ENCODE measurements at places on chromosomes 5 and 9.

GRCh38 chr9:136107953-136108647, 10.6 kb downstream of the TMEM250 start:
- peak; percentile 81 for DNase-seq

GRCh38 chr5:132688536-132689339, 14.9 kb downstream of the IL4 start:
- DNase-seq: no peak

- DNase-seq: no peak
Observed at GRCh38 chr9:76004526-76004925, 114.1 kb downstream of the PCSK5 start.

- DNase-seq: no peak
Observed at GRCh38 chr9:120386390-120387131, 193.4 kb downstream of the CDK5RAP2 start.

- no peak for DNase-seq
Observed at GRCh38 chr5:140055152-140055551, 12.1 kb upstream of the NRG2 start.

Measured in NCI-H1694 (cell line).